ENCODE measurements at places on chromosomes 12 and 14.

DNA sequence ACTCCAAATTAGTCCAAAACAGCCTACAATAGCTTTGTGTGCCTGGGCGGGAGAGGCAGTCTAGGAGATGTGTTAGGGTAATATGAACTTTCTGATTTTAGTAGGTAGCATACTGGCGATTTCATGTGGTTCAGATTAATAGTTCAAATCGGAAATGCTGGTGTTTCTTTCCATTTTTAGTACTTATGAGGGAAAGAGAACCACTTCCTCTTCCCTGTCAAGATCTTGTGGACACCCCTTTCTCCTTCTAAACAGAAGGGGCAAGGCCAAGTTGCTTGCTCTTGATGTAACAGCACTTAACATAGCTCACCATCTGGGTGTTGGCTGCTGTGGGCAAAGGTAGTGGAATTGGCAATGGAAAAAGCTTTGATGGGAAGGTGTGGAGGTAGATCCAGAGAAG, 32.2 kb upstream of the IGF1 start:
- DNase-seq: no peak

DNA sequence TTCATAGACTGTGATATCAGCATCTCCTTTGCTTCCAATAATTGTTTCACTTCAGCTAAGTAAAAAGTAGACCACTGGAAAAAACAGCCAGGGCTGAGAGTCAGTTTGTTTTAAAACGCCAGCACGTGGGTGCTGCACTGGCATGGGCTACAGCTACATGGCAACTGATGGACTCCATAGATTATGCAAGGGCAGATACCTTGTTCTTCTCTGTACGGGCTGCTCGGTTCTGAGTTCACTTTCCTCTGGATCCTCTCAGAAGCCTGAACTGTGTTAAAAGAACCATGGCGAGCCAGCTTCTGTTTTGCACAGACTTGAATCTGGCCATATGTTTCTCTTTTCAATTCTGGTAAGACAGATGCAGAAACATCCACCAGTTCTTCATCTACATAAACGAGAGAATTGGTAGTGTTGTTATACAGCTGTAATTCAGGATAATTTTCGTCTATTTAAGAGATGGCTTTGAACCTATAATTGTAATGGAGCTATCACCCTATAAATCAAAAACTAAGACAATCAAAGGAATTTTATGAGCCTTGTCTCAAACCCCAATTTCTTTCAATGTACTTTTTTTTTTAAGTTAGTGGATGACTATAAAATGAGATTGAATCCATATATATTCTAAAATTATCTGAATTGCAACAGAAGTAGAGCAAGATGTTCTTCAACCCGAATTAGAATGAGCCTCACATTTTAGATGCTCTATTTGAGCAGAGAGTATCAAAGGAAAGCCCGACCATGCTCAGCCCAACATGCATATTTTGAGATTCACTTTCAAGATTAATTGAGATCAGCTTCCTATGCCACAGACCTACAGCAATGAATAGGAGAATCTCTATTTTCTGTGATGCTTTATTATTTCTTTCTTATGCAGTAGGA, 31.5 kb downstream of the E2F7 start:
- DNase-seq: no peak

DNA sequence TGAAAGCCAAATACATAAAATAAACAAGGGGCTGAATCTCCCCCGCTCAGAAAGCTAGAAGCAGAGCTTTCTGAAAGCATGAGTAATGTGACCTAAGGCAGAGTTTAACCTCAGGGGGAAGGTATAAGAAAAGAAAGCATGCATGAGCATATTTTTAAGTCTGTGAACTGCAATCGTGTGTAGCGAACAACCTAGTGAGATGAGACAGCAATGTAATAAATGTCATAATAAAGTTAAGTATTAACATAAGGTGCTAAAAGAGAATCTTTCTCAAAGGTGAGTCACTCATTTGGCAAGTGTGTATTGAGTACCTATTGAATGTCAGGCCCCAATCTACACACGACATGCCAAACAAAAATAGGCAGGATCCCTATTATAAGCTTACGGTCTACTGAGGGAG, 14.2 kb upstream of the WDR20 start:
- no peak for DNase-seq

DNA sequence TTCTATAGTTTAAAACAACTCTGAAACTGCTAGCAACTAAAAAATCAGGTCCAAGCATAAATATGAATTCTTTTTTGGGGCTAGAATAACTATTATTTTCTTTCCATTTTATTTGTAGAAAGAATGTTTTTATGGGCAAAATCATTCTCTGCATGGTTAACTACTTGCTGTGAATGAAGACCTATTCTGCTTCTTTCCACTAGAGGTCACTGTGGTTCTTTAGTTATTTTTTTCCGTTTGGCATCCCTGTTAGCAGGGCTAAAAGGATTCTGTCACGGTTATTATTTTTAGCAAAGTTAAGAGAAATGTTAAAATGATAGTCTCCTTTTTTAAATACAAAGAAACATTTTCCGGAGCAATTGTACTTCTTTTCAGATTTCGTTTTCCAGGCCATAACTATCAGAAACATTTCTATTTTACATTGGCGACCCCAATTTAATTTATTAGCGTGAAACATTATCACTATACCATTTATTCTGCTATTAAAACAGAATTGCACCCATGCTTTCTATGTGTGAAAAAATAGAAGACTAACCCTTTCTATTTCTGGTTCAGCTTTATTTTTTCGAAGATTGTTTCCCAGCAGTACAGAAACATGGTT, 404.8 kb downstream of the ATP23 start:
- DNase-seq: no peak

DNA sequence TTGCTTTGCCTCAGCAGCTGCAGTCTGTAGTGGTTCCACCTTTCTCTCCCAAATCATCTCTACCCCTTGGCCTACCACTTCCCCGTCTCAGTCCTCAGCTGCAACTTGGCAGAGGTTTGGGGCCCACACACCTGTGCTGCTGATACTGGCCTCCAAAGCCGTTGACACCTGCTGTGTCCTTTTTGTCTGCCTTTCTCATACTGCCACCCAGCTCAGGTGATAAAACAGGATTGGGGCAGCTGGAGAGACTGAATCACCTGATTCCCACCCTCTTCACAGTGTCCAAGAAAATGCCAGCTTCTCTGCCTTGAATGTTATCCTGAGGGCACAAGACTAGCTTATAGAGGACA, 103.7 kb downstream of the ETV6 start:
- DNase-seq: no peak

DNA sequence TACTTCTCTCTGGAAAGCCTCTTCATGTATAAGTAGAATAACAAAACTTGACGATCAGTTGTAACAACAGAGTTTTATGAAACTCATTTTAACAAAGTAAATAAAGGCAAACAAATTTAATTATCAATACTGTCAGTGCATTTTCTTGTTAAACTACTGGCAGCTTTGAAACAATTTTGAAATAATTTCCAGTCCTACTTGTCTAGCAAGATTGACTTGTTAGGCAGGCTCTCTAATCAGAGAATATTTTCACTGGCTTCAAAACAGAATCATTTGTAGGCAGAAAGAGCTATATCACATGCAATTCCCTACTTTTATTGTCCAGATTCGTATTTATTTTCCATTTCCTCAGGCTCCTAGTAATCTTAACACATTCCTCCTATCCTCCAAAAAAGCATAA, 45.9 kb upstream of the SLC6A13 start:
- no peak for DNase-seq

GRCh38 chr14:65850429-65851135, 438.1 kb downstream of the FUT8 start:
- peak; percentile 13 for DNase-seq
